ENCODE measurements at places on chromosomes 2 and 18. TPM values are rescaled to one million over a fixed set of nuclear protein-coding genes. Genes with fewer than 3 reads are reported as not detected.

DNA sequence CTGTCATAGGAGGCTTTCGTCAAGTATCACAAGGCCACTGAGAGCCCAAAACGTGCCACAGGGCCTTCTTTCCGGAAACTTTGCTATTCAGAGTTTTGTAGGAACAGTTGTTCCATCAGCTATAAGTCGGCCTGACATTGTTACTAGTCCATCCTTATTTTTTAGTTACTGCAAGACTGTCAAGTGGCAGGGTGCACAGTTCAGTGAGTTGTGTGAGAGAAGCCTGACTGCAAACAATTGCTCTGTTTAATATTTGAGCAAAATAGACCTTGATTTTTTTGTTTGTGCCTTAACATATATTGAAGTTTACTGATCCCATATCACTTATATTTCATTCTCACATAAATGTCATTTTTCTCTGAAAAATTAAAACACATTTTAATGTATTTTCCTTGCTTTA is 110.1 kb downstream of the GALNT1 start:
- DNase-seq, result no peak

DNA sequence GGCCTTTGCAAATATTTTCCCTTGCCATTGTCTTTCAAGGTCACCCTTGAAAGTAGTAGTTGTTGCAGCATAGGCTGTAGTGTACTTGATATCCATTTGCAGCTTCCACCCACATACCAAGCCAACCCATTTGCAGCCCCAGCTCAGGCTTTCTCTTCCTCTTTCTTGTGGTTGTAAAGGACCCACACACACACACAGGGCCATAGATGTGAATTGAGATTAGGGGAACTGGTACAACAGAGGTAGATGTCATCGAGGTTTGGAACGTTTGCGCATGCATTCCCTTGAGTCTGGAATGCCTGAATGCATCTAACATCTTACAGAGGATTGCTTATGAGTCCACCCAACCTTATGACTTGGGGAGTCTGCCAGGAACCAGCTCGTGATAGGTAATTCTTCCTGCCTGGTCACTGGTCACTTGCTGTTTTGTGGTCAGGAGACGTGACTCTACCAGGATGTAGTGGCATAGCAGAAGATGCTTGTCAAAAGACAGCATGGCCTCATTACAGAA is 91.9 kb downstream of the MRPS9 start:
- DNase-seq, result no peak

DNA sequence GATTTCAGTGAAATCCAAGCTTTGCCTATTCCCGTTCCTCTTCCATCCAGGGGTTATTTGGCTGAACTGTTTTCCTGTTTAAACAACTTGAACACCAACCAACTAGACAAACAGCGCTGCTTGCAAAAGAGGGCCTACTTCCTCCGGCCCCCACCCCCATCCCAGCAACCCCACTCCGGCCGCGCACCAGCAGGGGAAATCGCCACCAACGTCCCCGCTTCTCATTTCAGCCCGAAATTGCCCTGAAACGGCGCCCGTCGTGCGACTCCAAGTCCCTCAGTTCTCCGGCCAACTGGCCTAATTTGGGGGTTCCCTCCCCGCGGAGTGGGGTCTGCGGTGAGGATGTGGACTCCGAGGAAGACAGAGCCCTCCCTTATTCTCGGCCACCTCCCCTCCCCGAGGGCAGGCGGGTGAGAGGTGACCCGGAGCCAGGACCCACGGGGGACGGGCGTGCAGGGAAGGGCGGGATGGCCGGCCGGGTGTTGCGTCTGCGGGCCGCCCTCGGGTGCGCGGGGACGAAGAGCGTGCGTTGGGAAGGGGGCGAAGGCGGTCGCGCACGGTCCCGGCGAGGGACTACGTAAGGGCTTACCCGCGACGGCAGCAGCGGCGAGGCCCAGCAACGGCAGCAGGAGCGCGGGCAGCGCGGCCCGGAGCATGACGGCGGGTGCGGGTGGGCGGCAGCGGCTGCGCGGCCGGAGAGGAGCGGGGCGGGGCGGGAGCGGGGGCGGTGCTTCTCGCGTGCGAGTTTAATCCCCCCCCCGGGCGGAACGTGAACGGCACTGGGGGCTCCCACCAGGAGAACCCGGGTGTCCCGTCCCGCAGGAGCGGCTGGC is at the start of gene CD302:
CD302 (minus strand) TSS at position 666 of the 833 bp plus-strand sequence; CDS start at position 656, 10 bp downstream.
- peak; percentile 59 for DNase-seq

- peak; percentile 25 for DNase-seq
These were observed 630 bp downstream of the PPM1G start for GRCh38 chr2:27408601-27409320.

- DNase-seq, result no peak
These were observed 1.5 kb downstream of the UCN start for GRCh38 chr2:27306573-27307286.

- DNase-seq, result no peak
These were observed 9.9 kb downstream of the NEU4 start for GRCh38 chr2:241818943-241819270.

GRCh38 chr2:56918790-56919189 is 735.0 kb downstream of the CCDC85A start:
- no peak for DNase-seq

Gene ABHD1
- total RNA-seq, result not detected

Gene PLCL1
- total RNA-seq, result not detected
